T-helper 17 cell (primary cell): ENCODE measurements at places on chromosomes 1 and 21.
A peak's percentile ranks its signal among the peaks of the same experiment; 100 is the strongest.

GRCh38 chr1:167258858-167259257 lies 38.2 kb downstream of the POU2F1 start:
- DNase-seq = no peak

DNA sequence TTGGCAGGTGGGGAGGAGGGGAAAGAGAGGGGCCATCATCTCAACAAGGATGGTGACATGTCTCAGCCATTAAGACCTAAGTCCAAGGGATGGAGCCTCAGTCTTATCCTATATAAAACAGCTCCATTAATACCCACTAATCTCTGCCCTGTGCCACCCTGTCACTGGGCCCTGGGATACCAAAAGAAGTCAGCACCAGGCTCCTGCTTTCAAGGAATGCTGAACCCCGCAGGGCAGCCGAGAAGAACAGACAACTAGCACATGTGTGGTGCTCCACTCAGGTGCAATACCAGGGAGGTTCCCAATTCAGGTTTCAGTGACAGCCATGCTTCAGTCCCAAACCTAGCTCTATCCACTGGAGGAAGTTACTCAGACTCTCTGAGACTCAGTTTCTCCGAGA lies 128.4 kb downstream of the GRIK3 start:
- no peak for DNase-seq

DNA sequence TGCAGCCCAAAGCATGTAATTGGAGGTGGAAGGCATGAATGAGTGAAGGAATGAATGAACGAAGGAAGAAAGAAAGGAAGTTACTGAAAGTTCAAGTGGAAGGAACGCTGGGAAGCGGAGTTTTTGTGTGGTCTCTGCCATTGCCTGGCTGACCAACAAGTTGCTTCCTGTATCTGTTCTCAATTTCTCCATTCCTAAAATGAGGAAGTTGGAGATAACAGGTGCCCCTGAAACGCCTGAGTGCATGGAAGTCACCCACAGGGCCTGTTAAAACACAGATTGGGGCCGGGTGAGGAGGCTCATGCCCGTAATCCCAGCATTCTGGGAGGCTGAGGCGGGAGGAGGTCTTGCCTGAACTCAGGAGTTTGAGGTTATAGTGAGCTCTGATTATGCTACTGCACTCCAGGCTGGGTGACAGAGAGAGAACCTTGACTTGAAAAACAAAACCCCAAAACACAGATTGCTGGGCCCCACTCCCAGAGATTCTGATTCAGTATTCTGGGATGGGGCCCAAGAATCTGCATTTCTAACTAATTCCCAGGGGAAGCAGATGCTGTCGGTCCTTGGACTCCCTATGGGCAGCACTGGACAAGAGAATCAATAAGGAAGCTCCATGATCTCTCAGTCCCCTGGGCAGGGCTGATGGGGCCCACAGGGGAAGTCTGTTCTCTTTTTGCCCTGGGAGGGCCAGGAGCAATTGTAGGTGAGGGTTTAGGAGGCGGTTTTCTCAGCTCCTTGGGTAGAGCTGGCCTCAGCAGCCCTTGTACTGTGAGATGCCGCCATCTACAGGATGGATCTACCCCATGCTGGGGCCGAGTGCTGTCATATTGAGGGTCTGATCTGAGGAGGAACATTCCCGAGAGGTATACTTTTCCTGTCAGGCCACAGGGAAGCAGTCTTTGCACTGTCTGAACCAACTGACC lies 3.3 kb upstream of the CNR2 start:
- no peak for DNase-seq

- peak; percentile 88 for DNase-seq
Measured at GRCh38 chr1:53196485-53197290, at the start of gene CPT2. Gene CPT2, plus strand, starts transcription at chr1:53196824. Its CDS starts 120 bp downstream, at chr1:53196944.

DNA sequence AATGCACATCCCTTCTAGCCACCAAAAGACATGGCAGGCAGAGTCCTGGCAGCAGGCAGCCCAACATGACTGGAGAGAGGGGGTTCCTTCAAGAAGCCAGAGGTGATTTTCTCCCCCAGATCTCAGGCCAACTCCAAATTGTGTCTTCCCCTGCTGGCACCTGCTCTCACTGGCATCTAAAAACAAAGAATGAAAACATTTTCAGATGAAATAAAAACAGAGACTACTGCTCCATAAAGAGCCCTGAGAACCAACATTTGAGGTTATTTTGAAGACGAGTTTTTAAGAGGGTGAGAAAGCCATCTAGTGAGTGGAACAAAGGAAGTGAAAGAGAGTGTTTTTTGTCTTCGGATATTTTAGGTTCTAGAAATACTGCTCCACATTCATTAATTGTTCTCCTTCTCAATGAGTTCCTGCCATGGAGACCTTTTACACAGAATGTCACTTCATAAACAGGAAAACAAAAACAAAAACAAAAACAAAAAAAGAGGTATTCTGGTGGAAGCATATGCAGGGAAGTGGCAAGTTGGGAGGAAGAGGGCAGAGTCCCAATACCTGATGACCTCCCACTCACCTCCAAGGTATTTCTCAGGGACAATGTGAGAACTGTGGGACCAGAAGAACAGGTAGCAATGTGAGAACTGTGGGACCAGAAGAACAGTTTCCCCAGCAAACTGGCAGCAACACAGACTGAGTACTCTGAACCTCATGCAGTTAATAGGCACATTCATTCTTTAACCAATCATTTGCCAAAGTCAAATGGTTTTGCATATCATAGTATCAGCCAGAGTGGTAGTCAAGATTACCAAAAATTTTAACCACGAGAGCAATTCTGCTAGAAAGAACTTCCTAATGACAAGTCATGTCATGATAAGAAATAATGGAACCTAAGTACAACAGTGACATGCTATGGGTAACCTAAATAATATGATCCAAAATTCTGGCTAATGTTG lies 50.0 kb downstream of the KIAA0319L start:
- DNase-seq = no peak

DNA sequence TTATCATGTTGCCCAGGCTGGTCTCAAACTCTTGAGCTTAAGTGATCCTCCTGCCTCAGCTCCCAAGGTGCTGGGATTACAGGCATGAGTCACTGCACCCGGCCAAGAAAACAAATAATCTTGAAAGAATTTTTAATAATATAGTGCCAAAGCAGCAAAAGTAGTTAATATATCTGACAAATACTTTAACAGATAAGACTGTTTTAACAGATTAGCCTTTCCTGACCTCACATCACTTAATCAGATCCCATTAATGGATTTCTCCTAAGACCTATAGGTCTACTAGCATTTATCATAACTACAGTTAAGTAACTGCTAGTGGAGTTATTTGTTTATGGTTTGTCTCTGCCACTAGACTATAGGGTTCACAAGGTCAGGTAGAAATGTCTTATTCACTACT lies 61.1 kb upstream of the HP1BP3 start:
- DNase-seq = no peak

GRCh38 chr21:40531431-40532110 lies 315.4 kb downstream of the DSCAM start:
- DNase-seq = no peak

DNA sequence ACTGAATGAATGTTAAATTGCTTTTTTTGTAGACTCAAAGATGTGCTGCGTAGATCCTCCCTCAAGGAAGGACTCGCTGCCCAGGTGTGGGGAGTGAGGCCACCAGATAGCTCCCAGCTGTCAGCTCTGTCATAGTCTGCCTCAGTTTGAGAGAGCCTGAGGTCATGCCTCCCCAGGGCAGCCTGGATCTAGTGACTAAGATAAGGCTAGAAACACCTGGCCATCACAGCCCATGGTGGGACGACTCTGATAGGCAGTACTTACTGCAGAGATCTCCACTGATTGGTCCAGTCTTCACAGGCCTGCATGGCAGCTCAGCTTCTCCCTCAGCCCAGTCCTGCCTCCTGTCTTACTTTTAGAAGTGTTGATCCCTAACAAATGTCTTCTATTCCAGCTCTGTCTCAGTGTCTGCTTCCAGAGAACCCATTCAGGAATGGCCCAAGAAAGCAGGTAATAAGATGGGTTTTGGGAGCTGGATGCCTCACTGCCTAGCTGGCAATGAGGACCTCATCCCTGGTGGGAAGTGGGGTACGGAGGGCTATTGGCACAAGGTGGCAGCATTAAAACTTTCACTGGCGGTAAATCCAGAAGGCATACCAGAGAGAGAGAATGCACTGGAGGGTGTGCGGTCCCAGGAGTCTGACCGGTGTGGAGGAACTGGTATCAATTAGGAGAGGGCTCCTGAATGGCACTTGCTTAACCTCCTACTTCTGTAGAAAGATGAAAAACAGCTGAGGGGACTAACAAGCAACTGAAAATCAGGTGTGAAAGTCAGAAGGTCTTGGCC lies 55.3 kb upstream of the GPR37L1 start:
- no peak for DNase-seq

- DNase-seq = no peak
Measured at GRCh38 chr1:82867781-82868180, 1067.0 kb downstream of the ADGRL2 start.

GRCh38 chr1:89286549-89287180 lies 14.0 kb upstream of the GBP5 start:
- DNase-seq = no peak

- DNase-seq = no peak
Measured at GRCh38 chr1:156488566-156489165, 11.9 kb downstream of the MEF2D start.

- no peak for DNase-seq
Measured at GRCh38 chr1:200493344-200493743, 83.5 kb upstream of the ZNF281 start.

DNA sequence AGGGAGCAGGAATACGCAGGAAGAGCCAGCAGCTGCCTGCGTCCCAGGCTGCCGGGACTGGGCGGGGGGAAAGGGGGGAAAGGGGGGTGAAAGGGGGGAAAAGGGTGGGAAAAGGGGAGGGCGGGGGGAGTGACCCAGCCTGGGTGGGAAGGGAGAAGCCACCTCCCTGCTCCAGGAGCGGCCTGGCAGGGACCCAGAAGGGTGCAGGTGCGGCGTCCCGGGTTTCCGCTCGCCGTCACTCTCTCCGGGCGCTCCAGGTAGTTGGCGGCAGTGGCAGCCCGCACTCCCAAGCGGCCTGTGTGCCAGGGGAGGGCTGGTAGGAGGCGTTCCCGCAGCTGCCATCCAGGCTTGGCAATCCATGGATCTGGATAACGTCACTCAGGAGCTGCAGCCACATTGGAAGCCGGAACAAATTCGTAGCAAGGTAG lies 141.0 kb upstream of the NGF start:
- no peak for DNase-seq

DNA sequence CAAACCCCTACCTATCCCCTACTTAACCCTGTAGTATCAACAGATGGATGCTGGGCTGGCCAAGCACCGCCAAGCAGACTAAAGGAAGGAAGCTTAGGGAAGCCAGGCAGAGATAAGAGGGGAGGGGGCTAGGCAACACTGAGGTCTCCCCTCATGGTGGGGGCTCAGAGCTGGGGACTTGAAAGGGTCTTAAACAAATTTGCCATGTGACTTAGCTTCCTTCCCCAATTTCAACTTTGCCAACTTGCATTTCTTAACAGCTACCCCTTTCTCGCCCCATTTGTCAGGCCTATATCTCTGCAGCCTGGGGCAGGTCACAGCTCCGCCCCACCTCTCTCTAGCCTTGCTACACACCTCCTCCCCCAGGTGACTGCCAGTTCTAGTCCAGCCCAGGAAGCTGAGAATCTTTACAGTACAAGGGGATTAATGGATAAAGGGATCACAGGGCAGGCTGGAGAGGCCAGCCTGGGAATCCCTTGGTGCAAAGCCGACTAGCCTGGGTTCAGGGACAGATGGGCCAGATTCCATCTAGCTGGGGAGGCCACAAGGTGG lies 3.4 kb downstream of the KIF21B start:
- no peak for DNase-seq

DNA sequence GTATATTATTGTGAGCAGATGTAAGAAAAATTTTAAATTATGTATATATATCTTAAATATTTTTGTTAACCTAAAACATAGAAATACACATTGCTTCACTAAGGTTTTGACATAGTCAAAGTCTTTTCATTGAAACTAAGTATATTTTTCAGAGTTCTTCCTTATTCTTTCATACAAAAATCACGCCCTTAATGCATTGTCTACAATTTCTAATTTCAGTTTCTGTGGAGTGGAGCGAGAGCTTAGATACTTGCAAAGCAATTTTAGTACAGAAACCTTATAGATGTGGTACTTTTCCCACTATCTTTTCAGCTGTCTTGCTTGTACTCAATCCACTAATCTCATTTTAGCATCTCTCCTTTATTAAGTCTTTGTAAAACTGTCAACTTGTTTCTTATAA lies 63.2 kb downstream of the CD58 start:
- no peak for DNase-seq

GRCh38 chr21:35399002-35399530 lies 350.0 kb upstream of the RUNX1 start:
- no peak for DNase-seq

DNA sequence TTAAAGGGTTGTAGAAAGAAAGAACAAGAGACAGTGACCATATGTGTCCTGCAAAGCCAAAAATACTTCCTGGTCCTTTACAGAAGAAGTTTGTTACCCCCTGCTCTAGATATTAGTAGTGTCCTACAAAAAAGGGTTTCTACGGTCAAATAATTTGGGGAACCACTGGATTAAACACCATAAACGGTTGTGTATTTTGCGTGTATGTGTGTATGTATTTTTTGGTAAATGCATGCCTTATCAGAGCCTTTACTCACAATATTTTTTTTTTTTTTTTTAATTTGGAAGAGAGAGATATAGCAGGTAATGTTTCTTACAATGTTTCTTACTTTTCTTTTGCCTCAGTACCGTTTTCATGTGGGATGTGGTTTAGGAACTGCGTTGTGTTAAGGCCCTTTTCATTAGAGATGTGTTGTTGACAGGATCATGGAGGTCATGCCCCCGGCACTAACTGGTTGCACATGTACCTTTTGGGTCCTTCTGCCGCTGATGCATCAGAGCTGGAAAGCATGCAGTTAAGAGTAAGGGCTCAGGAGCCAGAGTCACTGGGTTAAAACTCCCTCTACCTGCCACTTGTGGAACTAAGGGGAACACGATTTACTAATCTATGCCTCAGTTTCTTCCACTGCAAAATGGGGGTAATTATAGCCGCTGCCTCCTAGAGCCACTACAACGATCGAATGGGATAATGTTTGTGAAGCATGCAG lies 234.6 kb upstream of the KAZN start:
- no peak for DNase-seq

DNA sequence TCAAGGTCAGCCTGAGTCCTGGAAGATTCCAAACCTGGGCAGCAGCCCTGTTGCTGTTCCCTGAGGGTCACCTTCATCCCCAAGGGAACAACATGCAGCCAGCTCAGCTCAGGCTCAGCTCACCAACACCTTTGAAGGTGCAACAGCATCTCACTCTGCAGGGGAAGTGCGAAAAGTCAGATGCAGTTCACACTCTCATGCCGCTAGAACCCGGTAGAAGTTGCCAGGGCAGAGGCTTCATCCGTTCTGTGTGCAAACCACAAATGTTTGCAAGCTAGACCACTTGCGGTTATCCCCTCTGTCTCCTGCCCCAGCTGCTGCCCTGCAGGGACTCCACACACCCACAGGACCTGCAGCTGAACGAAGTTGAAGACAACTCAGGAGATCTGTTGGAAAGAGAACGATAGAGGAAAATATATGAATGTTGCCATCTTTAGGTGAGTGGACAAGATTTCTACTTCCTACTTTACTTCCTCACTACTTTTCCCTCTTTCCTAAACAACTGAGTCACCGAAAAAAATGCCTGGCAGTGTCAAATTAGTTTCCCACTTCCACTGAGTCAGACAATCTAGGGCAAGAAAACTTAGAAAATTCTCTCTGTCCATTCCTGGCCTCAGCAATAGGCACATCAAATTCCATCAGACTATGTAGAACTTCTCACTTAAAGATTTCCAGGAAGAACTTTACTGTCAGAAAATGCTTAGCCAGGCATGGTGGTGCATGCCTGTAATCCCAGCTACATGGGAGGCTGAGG lies 1.8 kb upstream of the FCRL6 start:
- no peak for DNase-seq
